Liver (tissue), 10 donors: ENCODE measurements at places on chromosomes 4 and X. TPM values are rescaled to one million over a fixed set of nuclear protein-coding genes. Genes with fewer than 3 reads are reported as not detected.

Gene RS1
- not detected for total RNA-seq

Gene PLS3
- 70.6 TPM for total RNA-seq

Gene PPP2R2C
- total RNA-seq = under 0.01 TPM

Gene TLL1
- not detected for total RNA-seq

Gene BMX
- 0.67 TPM for total RNA-seq

Gene SYP
- total RNA-seq = 0.67 TPM

Gene SHROOM2
- 5.4 TPM for total RNA-seq

Gene USP26
- total RNA-seq = not detected

Gene ADGRA3
- total RNA-seq = 239 TPM

Gene VSIG4
- 38.9 TPM for total RNA-seq

Gene CT55
- not detected for total RNA-seq

GRCh38 chrX:128436397-128437103, 384.3 kb upstream of the ACTRT1 start:
- no peaks in the 10 kb centered on the region for H3K4me1 ChIP-seq
- H3K27me3 ChIP-seq = no peaks in the 10 kb centered on the region
- H3K4me3 ChIP-seq = no peak overlapping the region
- H3K36me3 ChIP-seq = no peaks in the 10 kb centered on the region

GRCh38 chr4:125551466-125551865, 236.7 kb downstream of the FAT4 start:
- no peaks in the 10 kb centered on the region for H3K27me3 ChIP-seq
- DNase-seq = no peak
- no peak overlapping the region for H3K4me3 ChIP-seq
- no peak overlapping the region for H3K27ac ChIP-seq
- H3K36me3 ChIP-seq = no peaks in the 10 kb centered on the region

DNA sequence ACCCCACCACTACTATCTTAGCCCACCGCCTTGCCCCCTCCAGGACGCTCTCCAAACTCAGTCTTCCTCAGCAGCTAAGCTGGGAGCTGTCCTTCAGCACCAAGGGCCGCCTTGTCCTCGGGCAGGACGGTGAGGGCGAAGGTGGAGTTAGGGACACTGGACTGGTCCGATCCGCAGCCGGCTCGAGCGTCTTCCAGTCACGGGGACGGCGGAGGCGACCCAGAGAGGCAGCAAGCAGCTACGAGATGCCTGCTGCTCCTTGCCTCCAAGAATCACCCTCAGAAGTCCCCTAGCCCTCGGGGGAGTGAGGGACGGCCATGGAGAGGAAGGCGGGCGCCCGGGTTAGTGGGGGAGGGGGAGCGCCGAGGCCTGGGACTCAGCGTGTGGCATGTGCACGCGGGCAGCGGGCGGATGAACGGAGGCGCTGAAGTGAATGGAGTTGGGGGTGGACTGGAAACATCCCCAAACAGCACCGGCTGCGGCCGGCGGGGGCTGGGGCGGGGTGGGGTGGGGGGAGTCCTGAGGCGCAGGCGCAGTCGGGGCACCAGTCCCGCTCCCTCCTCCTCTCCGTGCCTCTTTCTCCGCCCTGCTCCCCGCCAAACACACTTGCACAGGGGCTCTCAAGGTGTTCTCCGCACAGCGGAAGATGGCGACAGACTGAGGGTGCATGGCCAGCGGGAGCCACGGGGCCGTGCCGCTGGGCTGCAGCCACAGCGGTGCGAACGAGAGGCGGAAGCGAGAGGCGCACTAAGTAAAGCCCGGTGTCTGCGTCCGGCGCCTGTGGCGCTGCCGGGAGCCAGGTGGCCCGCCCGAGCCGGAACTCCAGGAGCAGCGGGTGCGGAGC, at the start of gene NALF2:
TSS of gene NALF2 (plus strand) at position 545 of the 844 bp plus-strand sequence. CDS start 957 bp downstream, outside the sequence.
- no peak within 1 kb of the TSS for H3K27ac ChIP-seq
- peak within 1 kb of the TSS; percentile 46 for H3K4me3 ChIP-seq
- DNase-seq = peak; percentile 47

DNA sequence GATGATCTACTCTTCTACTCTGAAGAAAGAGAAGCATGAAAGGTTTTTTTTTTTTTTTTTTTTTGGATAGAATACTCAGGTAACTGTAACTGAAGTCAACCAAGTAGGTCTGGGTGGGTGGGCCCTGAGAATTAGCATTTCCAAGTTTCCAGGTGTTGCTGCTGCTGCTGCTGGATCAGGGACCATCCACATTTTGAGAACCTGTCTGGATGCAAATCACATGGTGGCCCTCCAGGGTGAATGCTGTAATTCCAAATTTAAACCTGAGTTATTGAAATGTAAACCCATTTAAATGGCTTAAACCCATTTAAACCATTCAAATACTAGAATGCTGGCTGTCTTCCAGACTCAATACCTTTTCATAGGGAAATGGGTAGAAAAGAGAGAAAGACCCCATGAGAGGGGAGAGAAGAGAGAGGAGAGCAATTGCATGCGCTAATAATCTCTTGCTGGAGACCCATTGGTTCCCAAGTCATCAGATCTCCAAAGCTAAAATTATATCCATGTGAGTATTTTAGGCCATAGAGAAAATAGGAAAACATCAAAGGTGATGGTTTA, 17.6 kb downstream of the SUPT20HL1 start:
- no peaks in the 10 kb centered on the region for H3K4me1 ChIP-seq
- no peak overlapping the region for H3K27ac ChIP-seq
- H3K36me3 ChIP-seq = no peaks in the 10 kb centered on the region
- H3K4me3 ChIP-seq = no peak overlapping the region
- no peak for DNase-seq

GRCh38 chrX:68989865-68990606, 161.2 kb downstream of the EFNB1 start:
- H3K4me3 ChIP-seq = no peak overlapping the region
- H3K27ac ChIP-seq = no peak overlapping the region
- H3K27me3 ChIP-seq = no peaks in the 10 kb centered on the region
- no peak for DNase-seq
- H3K36me3 ChIP-seq = no peaks in the 10 kb centered on the region
- peaks cover under 1% of the 10 kb centered on the region for H3K4me1 ChIP-seq

DNA sequence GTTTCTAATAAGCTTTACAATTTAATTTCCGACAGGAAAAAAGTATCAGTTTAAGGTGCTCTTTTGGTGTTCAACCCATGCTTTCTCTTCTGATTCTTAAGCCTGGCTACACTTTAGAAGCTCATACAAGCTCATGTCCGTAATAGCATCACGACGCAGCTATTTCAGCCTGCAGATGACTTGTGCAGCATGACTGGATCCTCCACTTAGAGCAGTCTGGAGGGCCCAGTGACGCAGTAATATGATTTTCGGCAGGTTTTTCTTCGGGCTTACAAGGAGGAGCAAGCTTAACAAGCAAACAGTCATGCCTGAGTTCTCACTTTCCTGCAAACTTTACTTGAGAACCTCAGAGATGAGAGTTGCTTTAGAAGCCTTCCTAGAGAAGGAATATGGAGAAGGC, 85.3 kb upstream of the MAML3 start:
- H3K4me3 ChIP-seq = no peak overlapping the region
- peaks cover 10% of the 10 kb centered on the region for H3K4me1 ChIP-seq
- no peak for DNase-seq
- no peak overlapping the region for H3K27ac ChIP-seq
- no peaks in the 10 kb centered on the region for H3K27me3 ChIP-seq

GRCh38 chr4:25002681-25003080, 28.1 kb downstream of the LGI2 start:
- no peak for DNase-seq
- no peaks in the 10 kb centered on the region for H3K4me1 ChIP-seq
- H3K36me3 ChIP-seq = no peaks in the 10 kb centered on the region

- no peak overlapping the region for H3K27ac ChIP-seq
- H3K4me1 ChIP-seq = no peaks in the 10 kb centered on the region
- no peak for DNase-seq
- H3K4me3 ChIP-seq = no peak overlapping the region
- H3K27me3 ChIP-seq = no peaks in the 10 kb centered on the region
Measured at GRCh38 chr4:99885063-99885664, 9.1 kb downstream of the LAMTOR3 start.

DNA sequence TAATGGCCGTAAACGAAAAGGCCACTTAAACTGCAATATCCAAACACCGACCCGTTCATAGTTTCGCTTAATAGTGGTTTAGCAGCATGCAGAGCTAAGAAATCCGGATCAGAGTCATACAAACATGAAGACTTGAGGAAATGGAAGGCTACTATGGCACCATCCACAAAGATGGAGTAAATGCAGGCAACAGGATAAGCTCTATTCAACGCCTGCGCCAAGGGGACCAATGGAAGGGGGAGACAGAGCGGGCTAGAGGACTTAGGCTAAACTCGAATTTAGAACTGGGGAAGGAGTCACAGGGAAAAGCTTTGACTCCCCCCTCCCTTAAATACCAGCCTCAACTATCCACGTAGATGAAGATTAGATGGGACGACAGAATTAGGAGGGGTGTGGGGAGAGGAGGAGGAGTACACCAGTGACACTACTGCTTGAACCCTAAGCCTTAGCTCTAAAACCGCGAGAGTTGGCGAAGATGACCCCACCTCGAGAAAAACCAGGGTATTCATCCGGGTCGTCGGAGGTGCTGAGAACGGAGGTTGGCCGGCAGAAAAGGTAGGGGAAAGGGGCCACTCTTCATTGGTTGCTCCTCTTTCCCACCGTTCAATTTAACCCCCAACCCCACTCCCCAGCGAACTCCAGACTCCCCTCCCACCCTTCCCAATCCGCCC, 3.5 kb downstream of the HUWE1 start:
- H3K36me3 ChIP-seq = peaks cover 4% of the 10 kb centered on the region
- no peaks in the 10 kb centered on the region for H3K4me1 ChIP-seq
- H3K27me3 ChIP-seq = no peaks in the 10 kb centered on the region
- H3K4me3 ChIP-seq = peak overlapping the region; percentile 80

DNA sequence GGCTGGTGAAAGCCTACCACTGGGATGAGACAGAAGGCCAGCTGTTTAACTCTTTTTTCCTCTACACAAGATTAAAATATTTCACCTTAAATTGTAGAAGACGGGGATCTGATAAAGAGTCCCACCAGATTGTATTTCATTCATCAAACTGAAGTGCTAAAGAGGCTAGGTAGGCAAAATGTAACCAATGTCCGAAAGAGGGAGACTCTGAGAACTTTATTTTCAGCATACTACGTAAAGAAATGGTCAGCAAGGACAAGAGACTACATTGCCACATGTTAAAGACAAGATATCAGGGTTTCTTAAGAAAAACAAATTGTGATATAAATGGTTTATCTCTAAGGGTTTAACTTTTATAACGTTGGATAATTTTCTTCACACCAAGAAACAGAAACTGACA, 71.6 kb upstream of the INPP4B start:
- H3K36me3 ChIP-seq = no peaks in the 10 kb centered on the region
- H3K4me1 ChIP-seq = no peaks in the 10 kb centered on the region
- no peak overlapping the region for H3K4me3 ChIP-seq
- no peak for DNase-seq
- no peaks in the 10 kb centered on the region for H3K27me3 ChIP-seq

GRCh38 chrX:10756441-10756840, 136.1 kb upstream of the MID1 start:
- H3K27ac ChIP-seq = no peak overlapping the region
- H3K27me3 ChIP-seq = no peaks in the 10 kb centered on the region
- H3K4me1 ChIP-seq = no peaks in the 10 kb centered on the region
- no peak overlapping the region for H3K4me3 ChIP-seq
- no peak for DNase-seq
- H3K36me3 ChIP-seq = no peaks in the 10 kb centered on the region

DNA sequence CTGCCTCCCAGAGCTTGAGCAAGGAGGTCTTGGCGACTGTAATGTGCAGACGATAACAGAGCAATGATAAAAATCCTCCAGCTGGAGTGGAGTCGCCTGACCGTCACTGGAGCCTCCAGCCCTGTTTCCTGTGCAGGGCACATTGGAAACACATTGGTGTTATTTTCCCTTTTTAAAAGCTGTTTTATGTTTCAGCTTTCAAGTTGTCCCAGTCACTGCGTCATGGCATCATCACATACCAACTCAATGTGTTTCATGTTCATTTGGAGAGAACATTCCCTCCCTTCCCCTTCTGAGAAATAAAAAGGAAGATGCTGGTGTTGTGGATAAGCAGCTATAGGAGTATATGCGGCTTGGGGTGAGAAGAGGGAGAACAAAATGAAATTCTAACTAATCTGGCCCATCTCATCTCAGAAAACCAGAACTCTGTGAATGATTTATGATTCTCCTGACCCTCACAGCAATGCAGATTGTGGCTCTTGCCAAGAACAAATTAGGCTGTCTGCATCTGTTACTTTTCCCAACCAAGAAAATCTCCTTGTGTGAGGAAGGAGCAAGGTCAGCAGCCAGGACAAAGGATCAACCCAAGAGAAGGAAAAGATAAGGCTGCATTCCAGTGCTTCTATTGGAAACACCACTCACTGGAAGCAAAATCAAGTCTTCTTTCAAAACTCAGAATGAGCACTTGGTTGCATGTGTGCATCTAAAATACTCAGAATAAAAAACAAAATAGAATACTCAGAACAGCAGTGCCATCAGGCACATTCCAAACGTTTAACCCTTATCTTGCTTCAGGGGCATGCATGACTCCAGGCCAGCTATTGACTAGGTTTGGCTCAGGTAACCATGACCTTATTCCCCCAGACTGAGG, 134.4 kb downstream of the RASL11B start:
- no peaks in the 10 kb centered on the region for H3K27me3 ChIP-seq
- DNase-seq = no peak
- H3K36me3 ChIP-seq = no peaks in the 10 kb centered on the region
- H3K4me1 ChIP-seq = no peaks in the 10 kb centered on the region
- no peak overlapping the region for H3K27ac ChIP-seq

GRCh38 chr4:73902038-73902637, 32.9 kb downstream of the CXCL1 start:
- no peaks in the 10 kb centered on the region for H3K36me3 ChIP-seq
- no peaks in the 10 kb centered on the region for H3K4me1 ChIP-seq
- DNase-seq = no peak
- no peaks in the 10 kb centered on the region for H3K27me3 ChIP-seq

GRCh38 chrX:101677028-101677427, 17.4 kb upstream of the ARMCX2 start:
- DNase-seq = no peak
- no peaks in the 10 kb centered on the region for H3K4me1 ChIP-seq
- no peaks in the 10 kb centered on the region for H3K36me3 ChIP-seq
- no peak overlapping the region for H3K4me3 ChIP-seq
- H3K27me3 ChIP-seq = no peaks in the 10 kb centered on the region

GRCh38 chr4:182203872-182204411, 39.3 kb upstream of the TENM3 start:
- no peaks in the 10 kb centered on the region for H3K4me1 ChIP-seq
- H3K27ac ChIP-seq = no peak overlapping the region
- DNase-seq = no peak

DNA sequence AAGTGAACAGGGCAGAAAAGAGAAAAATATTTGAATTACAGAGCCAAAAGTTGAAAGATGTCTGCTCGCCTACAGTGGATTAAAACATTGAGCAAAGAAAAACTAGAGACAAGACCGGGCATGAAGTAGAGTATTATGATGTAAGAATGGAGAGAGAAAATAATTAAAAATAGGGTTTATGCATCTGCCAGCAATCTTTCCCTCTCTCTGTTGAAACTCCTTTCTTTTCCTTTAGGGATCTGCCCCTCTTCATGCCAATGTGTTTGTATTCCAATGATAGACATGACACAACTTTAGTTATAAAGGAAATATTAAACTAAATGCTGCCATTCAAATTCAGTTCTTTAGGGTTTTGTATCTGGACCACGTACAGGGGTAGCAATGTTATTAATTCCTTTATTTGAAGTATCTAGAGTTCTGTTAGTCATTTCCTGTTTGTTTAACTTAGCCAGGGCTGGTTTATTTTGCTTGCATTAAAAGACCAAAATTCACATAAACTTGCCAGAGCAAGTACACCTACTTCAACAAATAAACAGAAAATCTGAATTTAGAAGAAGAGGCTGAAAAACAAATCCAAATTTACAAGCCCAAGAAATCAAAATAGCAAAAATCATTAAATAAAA, 202.6 kb downstream of the SPOCK3 start:
- H3K4me3 ChIP-seq = no peak overlapping the region
- H3K27me3 ChIP-seq = no peaks in the 10 kb centered on the region
- peaks cover 3% of the 10 kb centered on the region for H3K4me1 ChIP-seq
- H3K36me3 ChIP-seq = no peaks in the 10 kb centered on the region
- peak overlapping the region; percentile 41 for H3K27ac ChIP-seq
